ENCODE measurements at places on chromosomes 4 and X. TPM values are rescaled to one million over a fixed set of nuclear protein-coding genes. Genes with fewer than 3 reads are reported as not detected.

- no peak for ATAC-seq
Observed at GRCh38 chrX:22278375-22278774, 5.7 kb downstream of the CBLL2 start.

DNA sequence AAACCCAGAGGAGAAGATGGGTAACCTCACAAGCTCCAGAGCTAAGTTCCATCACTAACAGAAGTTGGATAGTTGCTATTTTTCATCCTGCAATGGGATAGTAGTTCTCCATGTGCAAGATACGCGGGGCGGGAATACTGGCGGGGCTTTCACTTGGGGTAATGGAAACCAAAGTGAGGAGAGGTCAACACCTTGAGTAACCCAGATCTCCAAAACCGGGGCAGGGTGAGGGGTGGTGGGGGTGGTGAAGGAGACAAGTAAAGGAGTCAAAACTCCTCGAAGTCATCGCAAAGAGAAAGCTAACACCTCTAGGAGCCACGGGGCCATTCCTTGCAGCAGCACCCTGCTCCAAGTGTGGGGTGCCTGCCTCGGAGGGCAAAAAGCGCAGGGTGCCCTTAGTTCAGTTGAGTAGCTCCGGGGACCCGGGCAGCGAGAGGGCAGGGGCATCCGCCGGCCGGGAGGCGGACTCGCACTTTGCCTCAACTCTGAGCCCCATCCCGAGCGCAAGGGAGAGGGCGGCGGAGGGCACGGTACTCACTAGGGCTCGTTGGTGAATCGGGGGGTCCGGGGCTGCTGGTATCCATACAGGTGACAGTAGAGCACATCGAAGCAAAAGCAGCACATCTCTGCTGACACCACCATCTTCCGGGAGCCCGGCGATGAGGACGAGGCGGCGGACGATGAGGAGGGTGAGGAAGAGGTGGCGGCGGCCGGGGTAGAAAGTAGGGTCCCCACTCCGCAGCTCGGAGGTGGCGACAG lies 645 bp downstream of the AMMECR1 start:
- peak; percentile 47 for ATAC-seq

Gene C4orf51
- total RNA-seq: not detected

GRCh38 chr4:4838936-4839810 lies 20.3 kb upstream of the MSX1 start:
- no peak for ATAC-seq

GRCh38 chr4:168550064-168550766 lies 53.4 kb downstream of the PALLD start:
- no peak for ATAC-seq

Gene MAOA
- 88.9 TPM for total RNA-seq

- ATAC-seq: peak; percentile 26
Observed at GRCh38 chrX:153766098-153766817, 2.2 kb downstream of the PLXNB3 start.

Gene STS
- 1.6 TPM for total RNA-seq

- no peak for ATAC-seq
Observed at GRCh38 chr4:75189711-75190335, 256.9 kb downstream of the PARM1 start.

DNA sequence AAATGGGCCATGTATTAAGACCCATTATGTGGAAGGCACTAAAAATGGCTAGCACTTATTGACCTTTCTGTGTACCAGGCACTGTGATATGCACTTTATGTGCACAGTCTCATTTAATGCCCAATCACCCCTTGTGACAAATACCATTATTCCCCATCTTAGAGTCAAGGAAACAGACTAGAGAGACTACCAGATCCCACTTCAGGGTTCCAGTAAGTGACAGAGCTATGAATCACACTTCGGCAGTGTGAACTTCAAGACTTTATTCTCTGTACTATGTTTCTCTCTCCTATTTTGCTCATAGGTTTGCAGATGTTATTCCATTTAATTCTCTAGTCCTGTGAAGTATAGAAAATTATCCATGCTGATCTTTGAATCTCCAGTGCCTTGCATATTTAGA lies 107.0 kb downstream of the NFKB1 start:
- no peak for ATAC-seq

DNA sequence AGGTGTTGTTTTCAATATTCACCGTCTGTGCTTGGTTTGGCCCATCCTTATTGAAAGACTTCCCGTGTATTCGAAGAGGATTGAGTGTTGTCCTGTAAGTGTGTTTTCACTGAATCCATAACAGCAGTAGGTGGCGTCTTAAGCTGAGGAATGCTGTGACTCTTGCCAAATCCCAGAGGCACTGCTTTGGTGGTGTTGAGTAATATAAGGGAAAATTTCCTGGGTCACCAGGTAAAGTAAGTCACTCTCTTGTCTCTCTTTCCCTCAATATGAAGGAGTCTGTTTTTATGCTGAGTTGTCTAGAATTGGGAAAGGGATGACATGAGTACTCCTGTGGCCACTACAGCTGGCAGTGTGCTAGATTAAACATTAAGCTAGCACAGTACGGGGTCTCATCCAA lies 146.7 kb upstream of the ZXDB start:
- no peak for ATAC-seq

GRCh38 chr4:83283181-83283580 lies 1.4 kb downstream of the COQ2 start:
- no peak for ATAC-seq

Gene MAGEH1
- total RNA-seq: 2.1 TPM

- no peak for ATAC-seq
Observed at GRCh38 chr4:3263876-3264193, 14.9 kb downstream of the MSANTD1 start.

GRCh38 chrX:140505421-140506337 lies 810 bp upstream of the SOX3 start:
- no peak for ATAC-seq

DNA sequence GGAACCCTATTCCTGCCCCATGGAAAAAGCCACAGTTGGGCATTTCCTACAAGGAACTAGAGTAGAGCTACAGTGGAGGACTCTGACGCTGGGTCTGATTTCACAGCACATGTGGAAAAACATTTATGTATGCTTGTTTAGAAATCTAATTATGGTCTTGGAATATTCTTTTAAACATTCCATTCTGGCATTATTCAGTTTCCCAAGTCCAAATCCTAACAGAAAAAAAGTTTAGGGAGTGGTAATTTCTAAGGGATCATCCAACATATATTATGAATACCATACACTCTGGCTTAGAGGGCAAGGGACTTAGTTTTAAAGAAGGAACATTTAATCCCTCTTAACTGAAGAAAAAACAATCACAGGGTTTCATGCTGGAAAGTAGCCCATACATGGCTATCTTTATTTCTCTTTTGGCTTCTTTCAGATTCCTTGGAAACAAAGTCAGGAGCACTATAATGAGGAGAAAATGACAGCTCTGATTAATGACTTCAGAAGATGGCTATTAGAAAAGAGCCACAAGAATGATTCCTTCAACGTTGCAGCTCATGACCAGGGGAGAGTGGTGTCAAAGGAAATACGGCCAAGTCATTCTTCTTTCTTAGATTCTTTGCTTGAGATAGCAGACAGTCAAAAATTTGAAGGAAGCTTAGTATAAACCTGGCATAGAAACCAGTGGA lies 56.1 kb downstream of the CNGA2 start:
- no peak for ATAC-seq

Gene KIAA1210
- not detected for total RNA-seq

Gene FIP1L1
- 27.1 TPM for total RNA-seq
